ENCODE measurements at places on chromosomes 7 and 10. TPM values are rescaled to one million over a fixed set of nuclear protein-coding genes. Genes with fewer than 3 reads are reported as not detected.
A peak's percentile ranks its signal among the peaks of the same experiment; 100 is the strongest.

DNA sequence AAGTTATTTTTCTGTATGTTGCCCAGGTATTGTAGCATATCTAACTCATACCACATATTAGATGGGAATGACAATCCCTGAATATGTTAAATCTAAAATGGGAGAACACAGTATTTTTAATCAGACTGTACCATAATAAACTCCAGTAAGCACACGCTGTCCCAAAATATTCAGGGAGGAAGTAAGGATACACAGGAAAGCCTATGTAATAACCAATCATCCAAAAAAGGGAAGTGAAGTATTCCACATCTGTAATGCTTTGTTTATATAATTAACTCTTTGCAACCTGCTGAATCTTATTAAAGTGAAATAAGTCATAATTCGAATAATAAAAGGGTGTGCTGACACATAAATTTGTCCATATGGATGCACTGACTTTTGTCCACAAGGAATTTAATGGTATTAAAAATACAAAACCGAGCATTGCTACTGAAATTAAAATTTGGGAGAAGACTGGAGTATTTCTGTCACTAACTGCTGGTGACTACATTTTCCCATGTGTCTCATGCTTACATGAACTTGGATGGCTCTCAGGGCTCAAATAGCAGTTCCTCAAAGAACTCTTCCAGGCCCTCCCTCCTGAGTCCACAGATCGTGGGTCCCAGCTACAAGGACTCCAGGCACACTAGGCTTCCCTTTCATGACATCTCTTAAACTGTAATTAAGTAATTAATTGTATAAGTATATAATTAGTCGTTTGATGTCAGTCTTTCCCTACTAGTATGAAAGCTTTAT, 120.6 kb downstream of the NEBL start:
- no peak for DNase-seq

The GRB10 gene
- 45.6 TPM for total RNA-seq

DNA sequence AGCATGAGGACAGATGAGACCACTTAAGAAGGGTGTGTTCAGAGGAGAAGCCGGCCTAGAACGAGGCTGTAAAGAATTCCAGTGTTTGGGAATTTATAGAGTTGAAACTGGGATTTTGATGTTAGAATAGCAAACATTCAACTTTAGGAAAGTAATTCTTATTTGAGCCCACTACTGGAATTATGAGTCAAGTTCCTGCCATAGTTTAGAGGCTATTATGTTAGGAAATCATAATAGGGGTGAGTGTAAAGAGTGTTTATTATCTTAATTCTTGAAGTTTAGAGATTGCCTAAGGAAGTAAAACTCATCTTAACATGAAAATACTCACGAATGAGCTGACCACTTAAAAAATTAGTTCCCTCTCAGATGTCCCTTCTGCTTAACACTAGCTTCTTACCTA, 2.1 kb downstream of the CBLL1 start:
- no peak for DNase-seq

- peak; percentile 69 for DNase-seq
These were observed 1.7 kb upstream of the CXCL12 start for GRCh38 chr10:44386546-44387052.

- DNase-seq: no peak
These were observed 422.2 kb downstream of the PHTF2 start for GRCh38 chr7:78220754-78221153.

GRCh38 chr10:103204353-103205255, 11.5 kb upstream of the NT5C2 start:
- no peak for DNase-seq

GRCh38 chr7:10973942-10974911, 555 bp downstream of the PHF14 start:
- DNase-seq: no peak

DNA sequence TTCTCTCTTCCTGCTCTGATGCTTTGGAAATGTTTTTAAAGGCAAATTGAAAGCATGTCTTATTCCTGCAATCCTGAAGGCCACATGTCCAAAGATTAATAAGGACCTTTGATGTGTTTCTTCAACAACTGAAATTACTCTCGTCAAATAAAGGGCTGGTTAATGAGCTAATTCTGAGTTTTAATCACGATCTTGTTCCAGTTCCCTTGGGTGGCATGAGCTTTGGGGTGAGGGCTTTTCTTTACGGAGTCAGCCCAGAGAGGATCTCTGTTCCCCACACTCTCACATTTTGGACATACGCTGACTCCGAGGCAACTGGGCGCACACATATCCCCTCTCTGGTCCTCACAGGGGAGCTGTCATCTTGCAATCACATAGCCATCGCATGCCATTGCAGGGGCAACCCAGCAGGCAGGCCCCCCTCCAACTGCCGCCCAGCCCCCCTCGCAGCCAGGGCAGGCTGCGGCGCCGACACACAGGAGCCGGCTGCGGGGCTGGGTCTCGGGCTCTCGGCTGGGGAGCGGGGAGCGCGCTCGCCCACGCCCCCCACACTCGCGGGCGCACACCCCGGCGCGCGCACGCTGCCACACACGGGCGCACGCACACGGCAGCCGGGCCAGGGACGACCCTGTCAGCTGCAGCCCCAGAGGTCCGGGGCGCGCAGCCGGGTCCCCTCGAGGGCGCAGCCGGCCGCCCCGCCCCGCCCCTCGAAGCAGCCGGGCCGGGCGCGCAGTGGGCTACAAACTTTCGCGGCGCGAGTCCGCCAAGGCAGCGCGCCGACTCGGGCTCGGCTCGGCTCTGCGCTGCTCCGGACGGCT, at the start of gene GDF10:
GDF10 (plus strand) TSS at position 587 of the 818 bp plus-strand sequence. CDS start 455 bp downstream, outside the sequence.
- no peak for DNase-seq

- DNase-seq: no peak
These were observed 95.7 kb upstream of the PALS2 start for GRCh38 chr7:24477398-24478136.

- DNase-seq: no peak
These were observed 133.5 kb upstream of the CDK13 start for GRCh38 chr7:39816462-39817060.

- DNase-seq: no peak
These were observed 153.1 kb downstream of the SLIT1 start for GRCh38 chr10:97032624-97033023.

DNA sequence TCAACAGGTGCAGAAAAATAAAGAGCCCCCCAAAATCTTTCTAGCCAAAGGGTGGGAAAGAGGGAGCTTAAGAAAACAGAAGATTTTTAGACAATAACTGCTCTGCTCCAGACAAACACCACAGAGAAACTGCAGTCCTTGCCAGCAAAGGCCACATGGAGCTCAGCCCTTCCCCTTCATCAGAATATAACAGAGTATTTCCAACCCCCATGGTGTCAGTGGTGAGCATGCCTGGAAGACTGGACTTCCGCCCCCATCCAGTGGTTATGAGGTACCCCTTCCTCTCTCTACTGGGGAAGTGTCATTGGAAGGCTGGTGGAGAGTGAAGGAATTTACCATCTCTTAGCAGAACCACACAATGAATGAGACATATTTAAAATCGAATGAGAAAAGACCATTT, 1007.3 kb upstream of the CELF2 start:
- no peak for DNase-seq

DNA sequence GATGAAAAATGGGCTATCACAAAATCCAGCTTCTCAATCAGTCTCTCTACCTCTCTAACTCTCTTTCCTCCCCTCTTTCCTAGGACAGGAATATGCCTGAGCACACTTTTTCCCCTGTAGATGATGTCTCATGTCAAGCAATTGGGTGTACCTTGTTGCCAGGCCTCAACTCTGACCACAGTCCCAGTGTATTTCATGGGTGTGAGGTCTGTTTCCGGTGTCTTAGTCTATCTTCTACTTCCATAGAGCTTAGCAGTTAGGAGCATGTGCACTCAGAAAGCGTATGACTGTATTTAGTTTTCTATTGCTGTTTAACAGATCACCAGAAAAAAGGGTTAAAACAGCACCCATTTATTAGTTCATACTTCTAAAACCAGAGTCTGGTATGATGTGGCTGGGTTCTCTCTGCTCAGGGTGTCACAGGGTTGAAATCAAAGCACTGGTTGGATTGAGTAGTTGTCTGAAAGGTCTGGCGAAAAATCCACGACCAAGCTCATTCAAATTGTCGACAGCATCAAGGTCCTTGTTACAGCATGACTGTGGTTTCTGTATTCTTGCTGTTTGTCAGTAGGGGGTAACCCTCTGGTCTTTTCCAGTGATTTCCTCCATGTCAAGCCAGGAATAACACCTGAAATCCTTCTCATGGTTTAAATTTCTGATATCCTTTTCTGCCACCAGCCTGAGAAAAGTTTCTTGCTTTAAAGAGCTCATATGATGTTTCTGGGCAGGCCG, 130.0 kb downstream of the THSD7A start:
- no peak for DNase-seq

The JCAD gene
- total RNA-seq: 52.8 TPM

The HYAL4 gene
- not detected for total RNA-seq

GRCh38 chr7:35477609-35478008, 217.3 kb downstream of the HERPUD2 start:
- no peak for DNase-seq

The STOX1 gene
- 0.68 TPM for total RNA-seq

DNA sequence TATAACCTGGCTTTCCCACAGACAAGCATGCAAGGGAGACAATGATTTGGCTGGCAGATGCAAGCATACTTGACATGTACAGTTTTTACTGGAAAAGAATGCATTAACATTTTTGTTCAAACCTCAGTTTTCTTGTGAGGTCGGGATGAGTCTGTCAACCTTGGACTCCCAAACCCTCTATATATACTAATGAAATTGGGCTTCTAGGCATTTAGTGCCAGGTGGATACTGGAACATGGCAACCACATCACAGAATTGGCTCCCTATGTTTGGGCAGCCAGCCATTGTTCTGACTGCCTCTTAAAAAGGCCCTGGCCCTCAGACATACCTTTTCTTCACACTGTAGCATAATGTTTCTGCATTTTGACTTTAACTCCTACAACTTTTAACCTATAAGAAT, 39.1 kb downstream of the CDK6 start:
- DNase-seq: no peak

The FGFR2 gene
- total RNA-seq: 24.4 TPM

GRCh38 chr10:114323023-114323422, 81.3 kb downstream of the AFAP1L2 start:
- peak; percentile 7 for DNase-seq

The OR6V1 gene
- total RNA-seq: not detected

DNA sequence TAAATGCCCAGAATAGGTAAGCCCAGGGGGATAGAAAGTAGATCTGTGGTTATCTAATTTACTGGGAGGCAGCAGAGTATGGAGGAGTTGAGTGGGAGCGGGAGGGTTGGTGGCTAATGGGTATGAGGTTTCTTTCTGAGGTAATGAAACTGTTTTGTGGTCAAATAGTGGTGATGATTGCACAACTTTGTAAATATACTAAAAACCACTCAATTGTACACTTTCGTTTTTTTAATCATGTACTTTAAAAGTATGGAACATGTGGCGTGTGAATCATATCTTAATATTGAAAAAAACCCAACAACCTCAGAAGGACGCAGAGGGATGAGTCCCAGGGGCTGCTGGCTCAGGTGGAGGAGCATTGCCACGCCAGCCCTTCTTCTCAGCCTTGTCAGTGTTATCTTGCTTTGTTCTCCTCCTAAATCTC, 118.1 kb downstream of the WDR11 start:
- no peak for DNase-seq

The C10orf71 gene
- total RNA-seq: 34.7 TPM

The GPR37 gene
- 0.32 TPM for total RNA-seq

- DNase-seq: no peak
These were observed 10.4 kb downstream of the PLXNA4 start for GRCh38 chr7:132565885-132566284.

- DNase-seq: no peak
These were observed 43.6 kb downstream of the CNNM1 start for GRCh38 chr10:99372546-99373271.

DNA sequence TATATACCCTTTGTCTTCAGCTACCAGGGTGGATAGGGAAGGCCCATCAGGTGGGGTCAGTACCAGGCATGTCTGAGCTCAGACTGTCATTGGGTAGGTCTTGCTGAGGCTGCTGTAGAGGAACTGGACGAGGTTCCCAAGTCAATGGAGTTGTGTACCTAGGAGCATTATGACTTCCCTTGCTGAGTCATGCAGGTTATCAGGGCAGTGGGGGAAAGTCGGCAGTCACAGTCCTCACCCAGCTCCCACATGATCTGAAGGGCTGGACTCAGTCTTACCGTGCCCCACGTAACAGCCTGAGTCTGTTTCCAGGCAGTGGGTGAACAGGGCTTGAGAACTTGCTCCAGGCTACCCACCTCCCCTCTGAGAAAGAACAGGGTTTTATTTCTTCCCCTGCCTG, 260.8 kb upstream of the COBL start:
- DNase-seq: no peak

GRCh38 chr10:132838346-132838970, 52.5 kb upstream of the NKX6-2 start:
- DNase-seq: no peak

GRCh38 chr10:20622531-20623211, 274.4 kb downstream of the NEBL start:
- no peak for DNase-seq

GRCh38 chr7:69622960-69623359, 24.7 kb downstream of the AUTS2 start:
- DNase-seq: no peak

Measured in left cardiac atrium (tissue), 4 donors.